Nucleus accumbens (tissue), 56 donors: ENCODE measurements at places on chromosomes 6 and 20.

- peak; percentile 18 for DNase-seq
Observed at GRCh38 chr6:159044899-159045727, at the start of gene TAGAP. Gene TAGAP (minus strand): TSS chr6:159044991. CDS start chr6:159044146, 845 bp downstream.

DNA sequence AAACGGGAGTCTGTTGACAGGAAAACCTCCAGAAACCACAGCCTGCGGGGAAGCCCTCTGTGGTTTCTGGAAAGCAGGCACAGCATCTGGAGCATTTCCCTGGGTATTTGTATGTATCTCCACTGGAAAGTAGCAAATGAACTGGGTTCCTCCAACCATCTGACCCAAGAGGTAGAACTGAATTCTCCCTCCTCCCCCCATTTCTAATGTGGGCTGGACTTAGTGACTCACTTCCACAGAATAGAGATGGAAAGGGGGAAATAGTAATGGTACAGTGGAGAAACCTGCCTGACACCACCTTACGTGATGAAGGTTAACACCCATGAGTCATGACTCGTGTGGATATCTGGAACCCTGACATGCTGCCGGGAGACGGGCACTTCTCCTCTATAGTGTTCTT lies 51.9 kb upstream of the XRN2 start:
- DNase-seq: no peak

- DNase-seq: no peak
Observed at GRCh38 chr6:82371799-82372546, 8.4 kb downstream of the TPBG start.

- no peak for DNase-seq
Observed at GRCh38 chr6:134451529-134451928, 133.6 kb upstream of the SGK1 start.
